Prostate gland (tissue), 2 donors: ENCODE measurements at places on chromosomes 7 and 10. TPM values are rescaled to one million over a fixed set of nuclear protein-coding genes. Genes with fewer than 3 reads are reported as not detected.

GRCh38 chr7:139811066-139811465, 18.0 kb upstream of the TBXAS1 start:
- DNase-seq: no peak

DNA sequence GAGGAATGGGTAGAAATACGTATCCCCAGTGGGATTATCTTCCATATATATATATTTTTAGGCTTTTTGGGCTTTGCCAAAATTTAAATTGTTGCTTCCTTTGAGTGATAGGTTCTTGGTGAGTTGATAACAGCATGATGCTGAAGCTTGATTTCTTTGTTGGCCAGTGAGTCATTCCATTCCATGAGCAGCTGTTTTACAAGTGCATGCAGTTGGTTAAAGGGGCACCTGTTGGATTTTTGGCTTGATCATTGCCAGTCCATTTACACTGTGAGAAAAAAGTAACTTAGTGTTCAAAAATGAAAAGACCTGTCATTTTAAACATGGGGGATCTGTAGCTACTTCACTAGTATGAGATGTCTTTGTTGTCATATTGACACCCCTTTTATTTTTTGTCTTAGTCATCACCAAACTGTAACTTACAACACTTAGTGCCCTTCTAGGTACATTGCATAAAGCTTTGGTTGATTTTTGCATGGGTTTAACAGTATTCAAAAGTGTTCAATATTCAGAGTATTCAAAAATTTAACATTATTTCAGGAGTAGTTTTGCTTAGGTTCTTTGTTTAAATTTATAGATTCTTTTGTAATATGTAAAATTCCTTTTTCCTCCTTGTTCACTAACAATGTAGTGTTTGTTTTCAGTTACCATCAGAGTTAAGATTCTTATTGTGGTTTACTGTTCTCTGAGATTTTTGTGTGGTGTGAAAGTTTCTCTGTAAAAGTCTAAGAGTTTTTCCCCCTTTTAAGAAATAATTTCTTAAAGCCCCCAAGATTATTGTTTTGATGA, 8.8 kb downstream of the AKAP9 start:
- DNase-seq: no peak

- DNase-seq: no peak
These were observed 22.2 kb downstream of the GSAP start for GRCh38 chr7:77393954-77394353.

- DNase-seq: no peak
These were observed 118.1 kb downstream of the SEMA3D start for GRCh38 chr7:85068799-85069198.

Gene PARD3
- 32.0 TPM for total RNA-seq

Gene ABCB4
- total RNA-seq: 0.05 TPM

Gene CTBP2
- total RNA-seq: 70.2 TPM
